ENCODE measurements at places on chromosomes 5 and 9. TPM values are rescaled to one million over a fixed set of nuclear protein-coding genes. Genes with fewer than 3 reads are reported as not detected.
A peak's percentile ranks its signal among the peaks of the same experiment; 100 is the strongest.

DNA sequence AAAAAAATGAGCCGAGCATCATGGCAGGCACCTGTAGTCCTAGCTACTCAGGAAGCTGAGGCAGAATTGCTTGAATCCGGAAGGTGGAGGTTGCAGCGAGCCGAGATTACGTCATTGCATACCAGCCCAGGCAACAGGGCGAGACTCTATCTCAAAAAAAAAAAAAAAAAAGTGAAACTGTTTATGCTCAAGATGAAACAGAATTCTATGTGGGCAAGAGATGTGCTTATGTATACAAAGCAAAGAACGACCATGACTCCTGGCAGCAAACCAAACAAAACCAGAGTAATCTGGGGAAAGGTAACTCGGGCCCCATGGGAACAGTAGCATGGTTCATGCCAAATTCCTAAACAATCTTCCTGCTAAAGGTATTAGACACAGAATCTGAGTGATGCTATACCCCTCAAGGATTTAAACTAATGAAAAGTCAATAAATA, 32.6 kb upstream of the PLAC8L1 start:
- no peak for DNase-seq

- no peak for DNase-seq
Measured at GRCh38 chr5:59164041-59164830, 581.4 kb downstream of the RAB3C start.

DNA sequence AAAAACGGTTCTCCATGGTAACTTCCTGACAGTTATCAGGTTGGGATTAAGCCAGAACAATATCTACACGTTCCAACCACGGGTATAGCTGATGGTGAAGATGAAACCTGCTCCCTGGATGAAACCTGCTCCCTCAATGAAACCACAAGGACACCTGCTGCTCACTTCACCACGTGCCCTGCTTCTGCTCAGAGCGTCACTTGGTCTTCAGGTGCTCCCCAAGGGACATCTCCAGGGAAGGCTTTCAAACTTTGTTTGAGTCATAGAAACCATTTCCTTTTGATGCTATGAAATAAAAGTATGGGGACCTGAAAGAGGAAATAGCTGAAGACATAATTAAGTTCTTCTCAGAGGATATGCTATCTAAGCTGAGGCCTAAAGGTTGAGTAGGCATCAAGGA, 242.4 kb downstream of the MED10 start:
- no peak for DNase-seq

DNA sequence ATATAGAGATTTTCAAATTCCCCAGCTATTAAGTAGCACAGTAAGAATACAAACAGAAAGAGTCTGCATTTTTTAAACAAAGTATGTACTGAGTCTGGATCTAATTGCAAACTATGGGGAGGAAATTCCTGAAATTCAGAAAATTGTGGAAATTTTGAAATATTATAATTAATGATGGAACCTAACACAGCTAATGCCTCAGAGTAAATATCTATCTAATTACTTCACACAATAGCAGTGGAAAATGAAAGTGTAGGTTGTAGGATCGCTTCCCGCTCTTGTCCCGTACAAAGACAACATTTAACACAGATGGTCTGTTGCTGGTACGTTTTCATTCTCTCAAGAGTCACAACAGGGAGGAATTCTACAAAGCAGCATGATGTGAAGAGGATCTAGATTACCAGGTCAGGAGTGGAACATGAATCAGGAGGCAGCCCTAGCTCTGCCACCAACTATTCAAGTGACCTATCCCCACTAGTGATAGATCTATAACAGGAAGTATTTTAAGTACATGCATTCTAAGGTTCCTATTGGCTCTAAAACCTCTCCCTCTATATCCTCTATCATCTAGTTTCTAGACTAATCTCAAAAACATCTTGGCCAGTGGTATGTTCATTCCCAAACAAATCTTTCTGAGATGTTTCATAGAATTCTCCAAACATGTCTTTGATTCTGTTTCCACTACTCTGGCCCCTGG, 58.9 kb upstream of the GRAMD2B start:
- no peak for DNase-seq

GRCh38 chr5:150126921-150127265, 28.8 kb downstream of the PDGFRB start:
- DNase-seq: no peak

DNA sequence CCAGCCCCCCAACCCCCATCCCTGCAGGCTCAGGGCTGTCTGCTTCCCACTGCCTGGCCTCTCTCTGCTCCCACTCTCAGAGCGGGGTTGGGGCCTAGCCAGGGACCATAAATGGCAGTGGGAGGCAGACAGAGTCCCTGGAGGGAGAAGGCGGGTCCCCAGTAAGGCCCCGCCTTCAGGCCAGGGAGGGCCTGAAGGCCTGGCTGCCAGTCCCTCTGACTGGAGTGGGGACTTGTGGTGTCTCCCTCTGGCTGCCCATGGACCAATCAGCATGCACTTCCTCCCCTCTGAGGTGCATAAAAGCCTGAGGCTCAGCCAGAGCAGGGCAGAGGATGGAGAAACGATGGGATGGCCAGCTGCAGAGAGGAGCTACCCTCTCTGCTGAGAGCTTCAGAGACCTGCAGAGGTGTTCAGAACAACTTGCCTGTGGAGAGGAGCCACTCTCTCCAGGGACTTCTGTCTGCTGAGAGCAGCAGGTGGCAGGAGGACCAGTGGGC, 2.7 kb upstream of the BTNL9 start:
- DNase-seq: no peak

GRCh38 chr5:39360471-39361111, 3.7 kb downstream of the C9 start:
- no peak for DNase-seq

DNA sequence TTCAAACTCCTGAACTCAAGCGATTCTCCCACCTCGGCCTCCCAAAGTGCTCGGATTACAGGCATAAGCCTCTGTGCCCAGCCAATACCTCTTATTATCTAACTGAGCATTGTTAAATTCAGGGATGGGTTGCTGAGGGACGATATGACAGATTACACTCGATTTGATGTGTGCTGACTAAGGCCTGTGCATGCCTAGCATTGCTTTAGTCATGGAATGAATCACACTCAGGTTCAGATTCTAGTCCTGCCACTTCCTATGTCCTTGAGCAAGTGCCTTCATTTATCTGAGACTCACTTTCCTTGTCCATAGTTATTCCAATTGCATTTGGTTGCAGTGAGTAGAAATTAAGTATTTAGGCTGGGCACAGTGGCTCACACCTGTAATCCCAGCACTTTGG, 19.5 kb downstream of the THBS4 start:
- no peak for DNase-seq

- DNase-seq: no peak
Measured at GRCh38 chr5:56288873-56289601, 55.9 kb upstream of the ANKRD55 start.

- DNase-seq: no peak
Measured at GRCh38 chr9:82560457-82560904, 502.5 kb downstream of the RASEF start.

DNA sequence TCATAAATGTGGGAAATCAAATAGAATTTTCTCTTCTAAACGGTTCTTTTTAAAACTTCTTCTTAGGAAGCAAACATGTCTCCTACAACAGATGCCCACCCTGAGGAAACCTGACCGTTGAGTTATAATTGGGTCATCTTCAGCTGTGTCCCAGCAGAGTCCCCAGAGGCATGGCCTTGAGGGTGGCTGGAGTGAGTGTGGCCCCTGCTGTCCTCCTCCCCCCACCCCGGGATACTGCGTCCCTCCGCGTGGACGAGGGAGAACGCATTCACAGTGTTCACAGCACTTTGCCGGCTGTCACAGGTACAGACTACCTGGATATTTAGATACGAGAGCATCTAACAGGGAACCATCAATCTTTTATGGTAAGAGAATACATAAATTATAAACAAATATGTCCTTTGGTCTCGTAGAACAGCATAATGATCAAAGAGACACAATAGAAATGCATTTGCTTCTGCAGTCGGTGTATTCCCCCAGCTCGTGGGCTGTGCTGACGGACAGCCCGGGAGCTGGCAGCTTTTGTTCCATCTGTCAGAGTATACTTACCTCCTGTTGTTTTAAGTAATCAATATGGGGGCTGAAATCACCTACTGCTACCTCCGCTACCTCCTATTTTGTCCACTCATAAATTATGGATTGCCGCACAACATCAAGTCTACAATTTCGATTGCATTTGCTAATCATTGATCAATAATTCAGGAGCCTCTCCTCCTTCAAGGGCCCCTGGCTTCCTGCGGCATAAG, 214.7 kb downstream of the IRX2 start:
- no peak for DNase-seq

- DNase-seq: no peak
Measured at GRCh38 chr5:118956727-118957126, 31.6 kb downstream of the DTWD2 start.

DNA sequence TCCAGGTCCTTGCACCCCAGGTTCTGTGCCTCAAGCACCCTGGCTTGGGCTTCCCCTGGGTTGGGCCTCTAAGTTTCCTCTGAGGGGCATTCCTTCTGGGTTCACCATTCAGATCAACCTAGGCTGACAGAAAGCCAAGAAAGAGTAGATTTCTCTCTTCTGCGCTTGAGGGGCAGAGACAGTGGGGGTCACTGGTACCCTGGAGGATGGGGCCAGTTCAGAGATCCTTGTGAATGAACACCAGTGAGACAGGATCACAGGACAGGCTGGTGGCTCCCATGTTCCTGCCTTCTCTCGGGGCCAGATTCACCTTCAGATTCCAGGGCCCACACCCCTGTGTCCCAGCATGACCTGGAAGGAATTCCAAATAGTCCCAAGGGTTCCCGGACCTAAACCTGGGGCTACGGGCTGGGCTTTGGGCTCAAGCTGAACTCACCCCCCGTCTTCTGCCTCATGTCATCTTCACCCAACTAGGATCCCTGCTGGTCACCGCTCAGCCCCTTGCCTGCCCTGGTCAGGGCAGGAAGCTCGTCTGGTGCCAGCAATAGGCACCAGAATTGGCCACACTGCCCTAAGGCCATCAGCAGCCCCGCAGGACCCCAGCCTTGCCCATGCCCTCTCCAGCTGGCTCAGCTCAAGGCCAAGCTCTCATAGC, 91.8 kb upstream of the MVB12B start:
- DNase-seq: peak; percentile 35

- DNase-seq: no peak
Measured at GRCh38 chr5:1510631-1511030, 13.1 kb downstream of the LPCAT1 start.

- DNase-seq: no peak
Measured at GRCh38 chr5:134447815-134448520, 36.3 kb upstream of the CDKN2AIPNL start.

- no peak for DNase-seq
Measured at GRCh38 chr9:4620881-4621555, 41.1 kb upstream of the PLPP6 start.

DNA sequence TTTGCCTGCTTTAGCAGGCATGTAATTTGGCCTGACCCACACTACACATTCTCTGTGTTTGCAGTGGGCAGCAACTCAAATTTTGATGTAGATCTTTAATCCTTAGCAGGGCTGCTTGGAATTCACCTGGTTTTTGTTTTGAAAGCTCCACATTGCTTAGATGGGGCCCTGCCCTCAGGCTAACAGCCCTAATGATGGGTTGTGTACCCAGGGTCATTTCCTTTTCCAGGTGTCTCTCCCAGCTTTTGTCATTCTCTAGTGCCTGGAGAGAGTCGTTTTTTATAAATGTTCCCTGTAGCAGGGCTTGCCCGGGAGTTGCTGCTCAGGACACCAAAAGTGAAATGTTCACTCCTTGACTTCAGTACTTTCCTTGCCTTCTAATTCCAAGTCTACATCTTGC, 126.3 kb downstream of the TRIO start:
- no peak for DNase-seq

The OR1Q1 gene
- total RNA-seq: not detected

The PCDHB5 gene
- total RNA-seq: 14.3 TPM

The INSL6 gene
- total RNA-seq: not detected

The PTPN3 gene
- total RNA-seq: 3.4 TPM

The PRLR gene
- 5.2 TPM for total RNA-seq

The RFX3 gene
- total RNA-seq: 60.9 TPM

The PCDH12 gene
- 4.2 TPM for total RNA-seq

Measured in cerebellum (tissue), 4 donors.